ENCODE measurements at places on chromosomes 2 and 18.

DNA sequence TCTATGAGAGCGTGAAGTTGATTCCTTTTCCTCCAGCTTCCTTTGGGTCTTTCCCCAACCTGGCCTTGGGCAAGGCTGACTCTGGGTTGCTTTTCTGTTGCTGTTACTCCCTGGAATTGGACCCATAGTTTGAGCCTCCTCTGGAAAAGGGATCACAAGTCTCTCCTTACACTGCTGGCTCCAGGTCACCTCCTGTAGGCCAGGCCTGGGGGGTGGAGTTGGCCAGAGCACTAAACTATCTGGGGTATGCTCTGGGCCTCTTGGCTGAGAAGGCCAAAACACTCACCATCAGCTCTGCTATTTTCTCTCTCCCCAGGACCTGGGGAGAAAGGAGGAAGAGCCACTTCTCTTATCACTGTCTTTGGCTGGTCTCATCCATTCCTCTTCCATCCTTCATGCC is 56.5 kb upstream of the NCOA1 start:
- DNase-seq, result no peak

DNA sequence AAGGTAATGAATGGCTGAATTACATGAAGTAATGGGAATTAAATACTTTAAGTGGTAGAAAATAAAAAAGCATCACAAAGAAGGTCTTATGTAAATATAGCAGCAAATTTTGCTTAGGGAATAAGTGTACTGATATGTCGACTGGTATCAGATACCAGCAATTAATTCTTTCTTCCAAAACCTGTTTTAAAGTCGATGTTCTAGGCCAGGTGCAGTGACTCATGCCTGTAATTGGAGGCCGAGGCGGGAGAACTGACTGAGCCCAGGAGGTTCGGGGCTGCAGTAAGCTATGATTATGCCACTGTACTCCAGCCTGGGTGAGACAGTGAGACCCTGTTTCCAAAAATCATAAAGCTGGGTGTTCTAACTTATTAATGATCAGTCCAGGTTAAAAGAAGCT is 30.3 kb downstream of the SP3 start:
- peak; percentile 8 for DNase-seq

GRCh38 chr18:5393779-5394178 is 98.3 kb upstream of the ZBTB14 start:
- DNase-seq, result no peak

DNA sequence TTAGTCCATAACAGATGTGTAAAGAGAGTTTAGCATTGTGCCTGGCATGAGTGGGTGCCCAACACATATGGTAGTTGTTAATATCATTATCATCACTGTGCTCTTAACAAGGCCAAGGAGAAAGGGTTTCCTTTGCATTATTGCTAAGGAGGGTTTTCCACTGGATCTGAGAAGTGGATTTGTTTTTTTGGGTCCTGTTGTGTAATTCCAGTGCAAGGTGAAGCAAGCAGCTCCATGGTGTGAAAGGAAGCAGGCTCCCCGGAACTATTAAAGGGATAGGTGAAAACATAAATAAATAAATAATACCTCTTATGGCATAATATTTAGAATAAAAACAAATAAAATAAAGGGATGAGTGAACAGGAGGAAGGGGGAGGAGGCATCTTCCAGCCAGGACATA is 65.3 kb downstream of the MTCL1 start:
- no peak for DNase-seq

DNA sequence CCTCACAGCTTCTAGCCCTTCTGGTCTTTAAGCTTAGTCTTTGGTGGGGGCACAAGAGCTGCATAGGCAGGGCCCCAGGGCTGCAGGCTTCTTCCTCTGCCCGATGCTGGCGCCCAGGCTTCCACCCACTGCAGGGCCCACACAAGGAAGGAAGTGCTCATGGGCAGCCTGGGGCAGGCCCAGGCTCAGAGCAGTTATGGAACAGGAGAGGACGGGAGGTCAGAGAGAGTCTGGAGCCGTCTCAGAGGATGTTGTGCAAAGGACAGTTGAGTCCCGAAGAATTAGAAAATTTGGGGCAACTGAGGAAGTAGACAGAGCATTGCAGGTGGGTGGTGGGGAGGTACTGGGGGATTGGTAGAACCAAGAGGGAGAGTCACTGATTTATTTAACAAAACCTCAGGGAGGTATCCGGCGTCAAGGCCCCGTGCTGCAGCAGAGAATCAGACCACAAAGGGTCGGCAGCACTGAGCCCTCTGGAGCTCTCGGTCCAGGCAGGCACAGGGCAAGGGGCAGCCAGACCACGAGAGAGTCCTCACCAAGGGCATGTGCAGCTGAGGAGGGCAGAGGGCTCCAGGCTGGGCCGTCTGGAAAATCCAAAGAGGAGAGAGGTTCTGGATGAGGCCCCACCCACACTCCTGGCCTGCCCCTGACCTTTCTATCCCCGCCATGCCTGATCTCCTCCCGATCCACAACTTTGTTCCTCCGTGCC is 110.8 kb upstream of the GLI2 start:
- DNase-seq, result no peak

DNA sequence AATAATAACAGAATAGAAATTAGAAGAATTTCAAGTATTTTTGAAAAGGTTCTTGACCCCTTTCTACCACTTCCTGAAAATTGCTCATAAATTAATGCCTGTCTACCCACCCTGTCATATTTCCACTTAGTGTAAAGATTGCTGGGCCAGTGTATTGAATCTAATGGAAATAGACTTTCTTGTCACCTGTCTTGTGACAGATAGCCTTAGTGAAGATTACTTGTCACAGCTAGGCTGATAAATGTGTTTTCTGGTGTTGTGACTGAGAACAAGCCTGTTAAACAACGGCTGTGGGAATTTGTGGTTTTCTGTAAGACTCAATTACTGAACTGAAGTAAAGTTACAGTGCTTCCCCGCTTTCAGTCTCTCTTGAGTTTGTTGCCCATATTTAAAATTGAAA is 37.0 kb downstream of the PIK3C3 start:
- DNase-seq, result no peak

- DNase-seq, result no peak
These were observed 132.3 kb downstream of the TTC32 start for GRCh38 chr2:19769513-19769912.

DNA sequence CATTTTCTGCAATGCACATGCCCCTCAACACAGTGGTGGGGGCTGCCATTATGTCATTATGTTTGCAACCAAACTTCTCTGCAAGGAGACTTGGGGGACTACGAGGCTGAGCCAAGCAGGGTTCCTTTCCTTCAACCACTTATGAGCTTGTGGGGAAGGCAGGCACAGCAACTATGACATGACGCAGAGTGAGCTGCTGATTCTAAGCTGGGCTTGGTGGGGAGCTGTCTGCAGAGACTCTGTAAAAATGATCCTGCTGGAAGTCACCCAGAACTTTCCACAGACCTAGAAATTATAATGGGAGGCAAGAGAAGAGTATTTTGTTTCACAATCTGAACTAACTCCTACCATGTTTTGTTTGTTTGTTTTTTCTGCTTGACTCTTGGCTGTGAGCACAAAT is 55.6 kb downstream of the INPP5D start:
- no peak for DNase-seq

- no peak for DNase-seq
These were observed 1988.8 kb upstream of the PIK3C3 start for GRCh38 chr18:39966275-39966674.

DNA sequence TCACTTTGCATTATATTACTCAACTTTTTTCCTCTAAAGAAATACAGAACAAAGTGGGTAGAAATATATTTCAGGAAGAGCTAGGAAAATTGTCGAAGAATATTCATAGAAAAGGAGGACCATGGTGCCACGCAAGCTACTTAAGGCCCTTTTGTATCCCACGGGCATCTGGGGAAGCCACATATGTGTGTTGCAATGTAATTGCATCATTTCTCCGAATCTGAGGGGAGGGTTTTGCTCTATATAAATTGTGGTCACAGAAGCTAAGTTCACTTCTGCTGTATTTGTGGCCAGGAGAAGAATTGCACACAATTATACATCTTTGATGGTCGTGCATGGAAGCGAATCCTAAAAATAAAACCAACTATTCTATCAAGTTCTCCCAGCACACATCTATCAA is 360.3 kb downstream of the IRS1 start:
- no peak for DNase-seq

DNA sequence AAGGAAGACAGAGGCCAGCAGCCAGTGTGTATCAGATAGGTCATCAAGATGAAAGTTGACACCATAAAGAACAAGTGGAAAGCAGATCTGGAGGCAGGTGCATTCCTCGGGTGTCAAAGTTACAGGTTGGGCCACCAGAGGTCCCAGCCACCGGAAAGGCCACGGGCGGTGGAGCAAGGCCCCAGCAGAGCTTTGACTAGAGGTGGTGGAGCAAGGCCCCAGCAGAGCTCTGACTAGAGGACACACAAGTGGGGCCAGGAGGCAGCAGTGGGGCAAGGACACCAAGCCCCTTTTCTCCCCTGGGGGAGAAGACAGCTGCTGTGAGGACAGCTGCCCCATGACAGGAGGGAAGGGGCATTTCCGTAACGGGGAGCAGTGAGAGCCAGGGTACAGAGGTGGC is 115.1 kb downstream of the GYPC start:
- DNase-seq, result no peak

GRCh38 chr18:11828786-11829432 is 22.3 kb upstream of the CHMP1B start:
- no peak for DNase-seq

- no peak for DNase-seq
These were observed 153.7 kb downstream of the NRXN1 start for GRCh38 chr2:50878251-50878650.

DNA sequence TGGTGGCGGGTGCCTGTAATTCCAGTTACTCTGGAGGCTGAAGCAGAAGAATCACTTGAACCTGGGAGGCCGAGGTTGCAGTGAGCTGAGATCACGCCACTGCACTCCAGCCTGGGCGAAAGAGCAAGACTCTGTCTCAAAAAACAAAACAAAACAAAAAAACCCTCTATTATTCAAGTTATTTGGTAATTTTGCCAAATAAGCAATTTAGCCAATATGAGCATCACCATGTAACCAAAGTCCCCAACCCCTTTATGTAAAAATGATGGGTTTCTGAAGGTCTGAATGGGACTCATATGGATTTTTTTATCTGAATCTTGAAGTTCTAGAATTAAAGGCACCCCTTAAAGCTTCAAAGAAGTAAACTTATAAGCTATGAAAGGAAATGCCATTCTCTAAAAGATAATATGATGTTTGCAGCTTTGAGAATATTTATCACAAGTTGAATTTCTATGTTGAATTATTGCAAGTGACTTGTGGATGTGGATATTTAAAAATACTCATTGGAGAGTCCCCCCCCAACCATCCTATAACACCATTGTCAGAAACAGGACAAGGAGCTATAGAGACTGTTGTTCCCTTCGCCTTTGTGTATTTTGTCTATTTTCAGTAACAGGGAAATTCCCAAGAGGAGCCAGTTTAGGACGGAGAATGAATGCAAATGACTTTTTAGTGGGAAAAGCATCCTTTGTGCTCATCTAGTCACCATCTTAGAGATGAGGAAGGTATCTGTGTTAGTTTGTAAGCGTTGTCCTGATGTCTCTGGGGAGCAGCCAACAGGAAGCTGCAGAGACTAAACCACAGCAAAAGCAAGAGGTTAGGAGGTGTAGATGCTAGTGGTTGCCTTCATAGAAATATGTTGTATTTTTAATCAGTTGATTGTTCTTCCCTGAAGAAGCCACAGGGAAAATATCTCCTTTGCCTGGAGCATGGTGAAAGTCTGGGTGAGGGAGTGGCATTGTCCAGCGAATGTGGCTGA is 68.3 kb downstream of the TET3 start:
- DNase-seq, result no peak

- no peak for DNase-seq
These were observed 60.0 kb downstream of the ROCK1 start for GRCh38 chr18:21051620-21052019.

DNA sequence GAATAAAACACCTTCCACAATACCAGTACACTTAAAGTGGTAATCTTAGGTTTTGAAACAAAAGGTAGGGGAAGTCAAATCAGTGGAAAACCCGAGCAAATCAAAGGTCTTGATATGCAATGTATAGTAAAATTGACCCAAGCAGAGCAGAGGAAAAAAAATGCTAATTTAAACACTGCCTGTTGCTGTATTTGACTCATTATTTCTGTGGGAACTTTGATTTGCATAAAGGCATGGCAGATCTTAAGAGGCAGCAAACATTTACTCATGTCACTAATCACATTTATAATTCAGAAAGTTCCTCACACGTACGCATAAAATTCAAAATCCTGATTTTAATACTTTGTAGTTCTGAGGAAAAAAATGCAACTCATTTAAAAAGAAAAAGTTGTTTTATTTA is 64.4 kb downstream of the IKZF2 start:
- no peak for DNase-seq

DNA sequence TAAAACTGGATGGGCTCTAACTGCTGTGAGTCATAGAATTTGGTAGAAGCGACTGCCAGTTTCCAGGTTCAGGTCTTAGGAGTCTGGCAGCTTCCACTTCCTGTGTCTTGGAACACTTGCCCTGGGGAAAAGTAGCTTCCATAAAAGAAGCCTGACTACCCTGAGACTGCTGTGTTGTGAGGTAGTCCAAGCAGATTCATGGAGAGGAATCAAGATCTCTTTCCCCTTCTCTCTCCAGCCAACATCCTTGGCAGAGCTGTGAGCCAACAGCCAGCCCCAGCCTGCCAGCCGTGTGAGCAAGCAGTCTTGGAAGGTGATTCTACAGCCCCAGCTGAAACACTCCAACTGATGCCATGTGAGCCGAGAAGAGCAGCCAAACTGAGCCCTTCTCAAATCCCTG is 33.7 kb downstream of the SLC20A1 start:
- DNase-seq, result no peak

- no peak for DNase-seq
These were observed 3.8 kb downstream of the ASXL3 start for GRCh38 chr18:33581856-33582255.

DNA sequence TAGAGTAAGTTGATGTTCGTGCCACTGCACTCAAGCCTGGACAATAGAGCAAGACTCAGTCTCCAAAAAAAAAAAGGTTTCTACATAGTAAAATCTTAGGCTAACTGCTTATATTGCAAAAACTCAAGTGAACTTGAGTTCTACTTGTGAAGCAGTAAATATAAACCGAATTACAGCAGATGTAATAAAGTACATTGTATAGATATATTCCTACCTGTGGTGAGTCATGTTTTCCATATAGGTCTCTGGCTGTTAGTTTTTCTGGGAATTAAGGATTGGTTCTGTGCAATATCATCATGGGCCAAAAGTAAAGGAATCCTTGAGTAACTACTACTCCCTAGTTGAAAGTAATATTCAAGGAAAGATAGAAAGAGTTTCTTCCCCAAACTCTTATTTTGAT is 159.9 kb downstream of the DYM start:
- DNase-seq, result no peak
